ENCODE measurements at places on chromosomes 5 and 9.

DNA sequence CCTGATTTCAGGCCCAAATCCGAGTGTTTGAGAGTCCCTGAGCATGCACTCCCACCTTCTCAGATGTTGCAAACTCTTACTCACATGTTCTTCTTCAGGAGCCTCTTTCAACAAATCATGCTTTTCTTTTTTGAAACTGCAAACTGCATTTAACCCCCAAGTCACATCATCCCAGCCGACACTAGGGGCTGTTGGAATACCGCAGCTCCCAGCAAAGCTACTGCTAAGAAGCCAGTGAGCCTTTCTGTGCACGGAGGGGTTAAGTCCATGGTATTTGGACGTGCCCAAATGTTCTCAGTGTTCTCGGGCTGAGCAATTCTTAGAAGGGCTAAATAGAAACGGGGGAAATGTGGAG lies 282.9 kb downstream of the NFIB start:
- DNase-seq: no peak

- no peak for DNase-seq
Measured at GRCh38 chr9:115340314-115340713, 222.4 kb upstream of the TNC start.

DNA sequence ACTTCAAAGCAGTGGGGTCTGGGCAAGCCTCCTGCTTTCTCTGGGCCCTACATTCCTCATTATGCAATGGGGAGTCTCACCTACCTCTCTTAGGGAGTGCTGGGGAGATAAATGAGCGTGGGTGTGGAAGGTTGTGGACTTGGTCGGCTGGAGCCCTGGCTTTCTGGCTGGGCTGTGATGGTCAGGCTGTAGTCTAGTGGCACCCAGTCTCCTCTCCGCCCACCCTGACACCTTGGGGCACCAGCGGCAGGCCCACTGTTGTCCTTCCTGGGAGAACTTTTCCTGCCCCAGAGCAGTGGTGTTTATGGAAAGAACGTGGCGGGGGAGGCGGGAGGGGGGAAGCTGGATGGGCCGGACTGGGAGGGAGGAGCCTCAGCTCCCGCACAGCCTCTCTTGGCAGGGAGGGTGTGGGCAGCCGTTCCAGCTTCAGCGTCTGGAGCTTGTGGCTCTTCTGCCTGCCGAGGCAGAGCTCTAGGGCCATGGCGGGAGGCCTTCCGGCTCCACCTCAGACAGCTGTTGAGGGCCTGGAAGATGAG lies 4.1 kb downstream of the PTGS1 start:
- no peak for DNase-seq

GRCh38 chr5:38099205-38100168 lies 158.9 kb upstream of the EGFLAM start:
- DNase-seq: no peak

DNA sequence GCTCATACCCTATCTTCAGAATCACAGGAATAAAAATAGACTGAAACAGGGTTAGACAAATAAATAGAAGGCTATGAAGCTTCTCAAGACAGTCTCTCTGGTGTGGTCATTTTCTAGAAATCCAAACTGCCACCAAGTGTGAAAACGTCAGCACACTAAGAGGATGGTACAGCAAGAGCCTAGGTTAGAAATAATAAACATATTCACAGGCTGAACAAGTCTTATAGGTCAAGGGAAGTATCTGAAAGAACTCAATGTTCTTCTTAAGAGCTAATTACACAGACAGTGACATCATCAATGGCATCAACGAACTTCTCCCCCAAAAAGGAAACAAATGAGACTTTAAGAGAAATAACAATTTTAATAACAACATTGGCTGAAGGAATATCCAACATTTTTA lies 22.7 kb upstream of the PLPP6 start:
- DNase-seq: no peak

DNA sequence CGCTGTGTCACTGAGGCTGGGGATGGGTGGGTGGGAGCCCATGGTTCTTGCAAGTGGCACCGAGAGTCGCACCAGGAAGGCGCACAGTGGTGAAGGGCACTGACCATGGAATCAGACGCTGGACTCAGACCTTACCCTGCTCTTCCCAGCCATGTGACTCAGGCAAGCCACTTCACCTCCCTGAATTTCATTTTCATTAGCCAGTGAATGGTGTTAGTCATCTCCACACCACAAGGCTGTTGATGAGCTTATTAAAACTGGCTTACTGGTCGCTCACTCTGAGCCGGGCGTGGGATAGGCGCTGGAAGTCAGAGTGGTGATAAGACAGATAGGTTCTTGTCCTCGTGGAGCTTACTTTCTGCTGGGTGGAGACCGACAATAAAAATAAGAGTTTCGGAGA lies 25.1 kb downstream of the FGF18 start:
- no peak for DNase-seq

GRCh38 chr5:82922086-82922734 lies 155.0 kb downstream of the TMEM167A start:
- no peak for DNase-seq

- no peak for DNase-seq
Measured at GRCh38 chr5:1382248-1382700, 37.4 kb upstream of the CLPTM1L start.

DNA sequence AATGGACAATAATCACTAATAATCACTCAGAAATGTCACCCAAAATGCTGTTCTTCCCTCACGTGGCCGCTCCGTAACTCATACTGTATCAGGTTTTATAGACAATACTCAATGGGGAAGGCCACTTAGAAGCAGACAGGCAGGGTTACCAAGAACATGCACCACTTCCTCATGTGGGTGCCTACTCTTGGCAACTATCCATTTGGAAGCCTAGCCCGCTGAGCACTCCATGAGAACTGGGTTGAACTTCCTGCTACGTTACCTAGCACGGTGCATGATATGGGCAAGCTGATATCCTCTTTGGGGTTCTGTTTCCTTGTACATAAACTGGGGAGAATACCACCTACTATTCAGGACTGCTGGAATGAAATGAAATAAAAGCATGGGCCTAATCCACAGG lies 14.3 kb downstream of the DAP start:
- no peak for DNase-seq

GRCh38 chr9:37547328-37547878 lies 28.8 kb downstream of the FBXO10 start:
- DNase-seq: no peak

DNA sequence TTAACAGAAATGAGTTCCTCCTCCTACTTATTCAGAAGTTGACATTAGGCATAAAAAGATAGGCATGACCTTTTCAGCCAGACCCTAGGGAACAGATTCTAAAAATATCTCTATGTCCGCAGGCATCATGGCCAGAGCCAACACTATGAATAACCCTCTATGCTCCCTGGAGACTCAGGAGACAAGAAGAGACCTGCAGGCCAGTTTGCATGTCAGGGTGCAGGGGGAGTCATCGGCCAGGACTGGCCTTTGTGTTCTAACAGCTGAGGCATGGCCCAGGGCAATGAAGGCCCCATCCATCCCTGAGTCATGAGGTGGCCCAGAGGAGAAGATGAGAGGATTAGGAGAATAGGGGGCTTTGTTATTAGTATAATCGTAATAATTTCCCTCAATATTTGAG lies 93.8 kb downstream of the TMEM215 start:
- DNase-seq: no peak

- no peak for DNase-seq
Measured at GRCh38 chr9:135157856-135158563, 70.5 kb downstream of the OLFM1 start.

- no peak for DNase-seq
Measured at GRCh38 chr9:27022920-27023319, 17.4 kb upstream of the LRRC19 start.

- no peak for DNase-seq
Measured at GRCh38 chr5:142641711-142642110, 44.2 kb downstream of the FGF1 start.

GRCh38 chr5:151684690-151685361 lies 1.9 kb downstream of the SPARC start:
- no peak for DNase-seq

GRCh38 chr5:59358005-59358861 lies 535.3 kb downstream of the PDE4D start:
- DNase-seq: no peak

DNA sequence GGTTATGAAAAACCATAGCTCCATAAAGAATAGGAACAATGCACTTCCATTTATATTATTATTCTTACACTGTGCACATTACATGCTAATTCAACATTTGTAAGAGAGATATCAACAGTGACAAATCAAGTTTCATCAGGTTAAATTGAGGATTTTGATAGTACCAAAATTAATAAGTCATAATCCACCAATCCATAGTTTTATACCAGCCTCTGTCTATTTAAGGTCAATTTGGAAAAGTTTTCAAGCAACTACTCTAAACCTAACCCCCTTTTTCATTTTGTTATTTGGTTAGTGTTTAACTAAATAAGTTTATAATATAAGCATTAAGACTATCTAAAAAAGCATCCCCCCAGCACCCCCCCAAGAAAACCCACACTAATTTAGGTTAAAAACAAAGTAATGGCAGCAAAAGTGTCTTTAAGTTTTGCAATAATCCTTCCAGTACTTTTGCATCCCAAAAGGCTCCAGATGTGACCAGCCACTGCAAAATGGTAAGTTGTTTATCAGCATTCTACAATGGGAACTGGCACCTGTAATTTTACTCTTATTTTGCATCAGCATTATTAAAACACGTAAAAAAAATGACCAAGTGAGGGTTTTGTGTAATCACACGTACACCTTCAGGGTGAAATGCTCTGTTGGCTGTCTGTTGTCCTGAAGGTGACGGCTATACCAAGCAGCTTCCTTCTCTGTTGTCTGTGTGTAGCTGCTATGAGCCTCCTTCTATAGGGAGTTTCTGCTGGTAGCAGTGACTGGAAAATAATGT lies 36.8 kb upstream of the SSBP2 start:
- DNase-seq: no peak

GRCh38 chr9:132350861-132351315 lies 3.9 kb downstream of the SETX start:
- DNase-seq: no peak

DNA sequence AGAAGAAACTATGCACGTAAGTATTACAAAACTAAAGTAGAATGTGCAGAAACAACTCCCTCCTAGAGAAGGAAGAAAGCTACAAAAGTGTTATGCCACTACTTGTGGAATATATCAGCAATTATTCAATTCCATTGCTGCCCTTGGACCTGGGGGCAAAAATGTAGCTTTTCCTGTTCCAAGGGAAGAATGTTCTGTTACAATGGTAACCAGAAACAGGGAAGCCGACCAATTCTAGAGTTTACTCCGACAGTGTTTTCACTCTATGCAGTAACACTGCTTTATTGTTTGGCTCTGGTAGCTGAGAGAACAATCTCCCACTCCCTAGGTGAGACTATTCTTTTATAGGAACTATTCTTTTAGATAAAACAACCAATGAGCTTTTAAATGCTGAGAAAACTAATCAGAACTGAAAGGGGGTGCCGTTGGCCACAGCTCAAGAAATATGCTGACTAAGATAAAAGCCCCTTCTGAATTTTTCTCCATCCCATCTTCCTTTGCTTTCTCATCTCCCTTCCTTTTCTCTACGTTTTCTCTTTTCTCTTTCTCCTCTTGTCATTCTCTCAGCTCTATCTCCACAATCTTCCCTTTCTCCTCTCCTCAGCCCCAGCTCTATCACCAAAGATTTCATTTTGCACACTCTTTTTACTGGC lies 54.1 kb downstream of the SLC1A3 start:
- DNase-seq: no peak

DNA sequence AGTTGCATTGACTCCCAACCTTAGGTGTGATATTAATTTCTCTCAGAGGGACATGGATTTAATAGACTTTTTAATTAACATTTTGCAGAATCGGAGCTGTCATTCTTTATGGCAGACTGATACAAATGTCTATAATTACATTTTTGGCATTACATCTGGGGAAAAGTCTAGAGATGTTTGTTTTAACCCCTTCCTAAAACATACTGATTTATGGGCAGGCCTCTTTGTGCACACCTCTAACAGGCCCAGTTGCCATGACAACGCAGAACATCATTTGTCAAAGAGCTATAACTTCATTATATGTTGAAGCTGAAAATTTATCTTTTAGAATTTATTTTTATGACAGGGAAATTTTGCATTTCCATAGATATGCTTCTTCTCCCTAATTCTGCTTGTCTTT lies 158.5 kb downstream of the NTRK2 start:
- no peak for DNase-seq

- no peak for DNase-seq
Measured at GRCh38 chr5:167918813-167919483, 372.5 kb upstream of the WWC1 start.
